MCF 10A (cell line): ENCODE measurements at places on chromosomes 12 and 14.

- DNase-seq: no peak
Measured at GRCh38 chr12:67925552-67925951, 63.7 kb upstream of the IFNG-AS1 start.

- DNase-seq: no peak
Measured at GRCh38 chr12:41234692-41235091, 46.6 kb downstream of the PDZRN4 start.

DNA sequence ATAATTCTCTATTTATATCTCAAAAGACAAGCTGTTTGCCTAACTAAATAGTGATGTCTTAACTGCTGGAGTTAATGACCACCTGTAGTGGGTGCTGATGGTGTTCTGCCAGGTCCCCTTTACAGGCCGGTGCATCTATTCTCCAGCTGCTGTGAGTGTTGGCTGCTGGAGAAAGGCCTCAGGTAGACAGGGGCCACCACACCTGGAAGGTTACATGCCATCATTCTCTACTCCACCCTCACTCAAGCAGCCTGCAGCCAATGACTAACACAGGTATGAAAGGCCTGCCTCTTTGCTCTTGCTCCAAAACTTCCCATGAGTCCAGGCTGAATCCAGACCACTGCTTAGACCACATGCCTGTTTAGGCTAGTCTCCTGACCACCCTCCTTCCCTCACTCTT is 73.9 kb downstream of the RPS6KA5 start:
- DNase-seq: no peak

DNA sequence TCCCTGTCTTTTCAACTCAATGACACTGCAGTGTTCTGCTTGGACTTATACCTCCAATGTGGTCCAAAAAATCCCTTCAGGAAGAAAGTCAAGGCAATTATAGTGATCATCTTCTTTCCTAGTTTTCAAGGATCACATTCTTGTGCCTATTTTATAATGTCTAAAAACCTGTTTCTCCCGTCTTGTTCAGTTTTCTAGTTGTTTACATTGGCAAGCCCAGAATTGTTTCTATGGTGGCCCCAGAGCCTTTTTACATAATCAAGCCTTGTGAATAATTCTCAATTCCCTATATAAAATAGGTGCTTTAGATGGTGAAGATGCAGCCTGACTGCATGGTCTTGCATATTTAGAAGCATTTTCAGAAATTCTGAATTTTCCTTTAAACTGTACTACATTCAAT is 14.5 kb upstream of the LDHB start:
- no peak for DNase-seq

DNA sequence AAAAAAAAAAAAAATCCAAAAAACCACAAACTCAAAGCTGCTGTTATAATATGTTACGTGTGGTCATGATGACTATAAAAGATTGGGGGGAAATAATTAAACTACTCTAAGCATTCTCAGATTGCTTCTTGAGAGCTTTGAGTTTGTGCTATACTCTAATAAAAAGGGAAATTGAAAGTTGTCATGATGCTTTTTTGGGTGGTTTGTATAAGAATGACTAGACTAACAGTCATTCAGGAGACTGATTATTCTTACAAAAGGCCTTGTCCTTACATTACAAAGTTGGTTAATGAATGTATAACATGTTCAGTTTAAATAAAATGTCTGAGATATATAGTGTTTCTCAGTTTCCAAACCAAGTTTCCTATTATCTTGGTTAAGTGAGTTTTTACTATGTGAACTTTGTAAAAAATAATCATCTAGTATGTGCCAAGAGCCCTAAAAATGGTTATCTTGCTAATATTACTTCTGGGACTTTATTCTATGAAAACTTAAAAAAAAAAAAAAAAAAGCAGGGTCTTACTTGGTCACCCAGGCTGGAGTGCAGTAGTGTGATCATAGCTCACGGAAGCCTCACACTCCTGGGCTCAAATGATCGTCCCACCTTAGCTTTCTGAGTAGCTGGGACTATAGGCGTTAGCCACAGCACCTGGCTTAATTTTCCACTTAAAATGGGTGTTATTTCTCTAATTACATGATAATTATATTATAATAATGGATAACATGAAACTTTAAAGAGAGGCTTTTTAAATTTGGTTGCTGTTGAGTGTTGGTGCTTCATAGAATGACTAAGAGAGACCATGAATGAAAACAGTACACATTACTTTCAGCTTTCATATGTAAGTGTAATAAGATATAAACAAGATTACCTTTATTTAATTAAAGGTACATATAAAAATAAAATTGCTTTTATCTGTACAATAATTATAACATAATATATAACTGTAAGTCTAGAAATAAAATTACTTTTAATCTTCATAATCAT is 459.6 kb upstream of the RGS6 start:
- DNase-seq: no peak

GRCh38 chr12:105292705-105293104 is 37.8 kb upstream of the C12orf75 start:
- no peak for DNase-seq

DNA sequence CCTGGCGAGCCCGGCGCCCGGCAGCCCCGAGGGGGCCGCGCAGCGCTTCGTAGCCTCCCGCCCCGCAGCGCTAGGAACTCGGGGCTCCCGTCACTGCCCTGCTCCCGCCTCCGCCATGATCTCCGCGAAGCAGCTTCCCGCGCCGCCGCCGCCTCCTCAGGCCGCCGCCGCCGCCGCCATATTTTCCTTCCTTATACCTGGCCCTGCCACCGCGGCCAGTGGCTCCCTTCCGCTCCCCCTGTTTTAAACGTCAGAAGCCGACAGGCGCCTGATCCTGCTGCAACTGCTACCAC is 286 bp downstream of the PPP4R3A start:
- no peak for DNase-seq

DNA sequence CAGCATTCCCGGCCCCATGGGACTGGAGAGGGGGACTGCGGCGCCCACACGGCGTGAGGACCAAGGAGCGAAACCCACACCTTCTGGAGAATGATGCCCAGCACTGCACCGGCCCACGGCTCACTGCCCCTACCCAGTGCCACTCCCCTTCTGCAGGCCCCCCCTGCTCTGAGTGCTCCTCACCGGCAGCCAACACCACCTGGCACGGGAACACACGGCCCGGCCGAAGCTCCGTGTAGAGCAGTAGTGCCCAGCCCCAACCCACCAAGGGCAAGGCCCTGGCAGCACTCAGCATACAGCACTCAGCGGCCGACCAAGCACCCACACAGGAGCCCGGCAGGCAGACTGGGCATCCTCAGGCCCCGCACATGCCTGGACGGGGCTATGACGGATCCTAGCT is 13.4 kb downstream of the BTBD6 start:
- no peak for DNase-seq

- DNase-seq: no peak
Measured at GRCh38 chr12:10708862-10709261, 14.3 kb downstream of the YBX3 start.

DNA sequence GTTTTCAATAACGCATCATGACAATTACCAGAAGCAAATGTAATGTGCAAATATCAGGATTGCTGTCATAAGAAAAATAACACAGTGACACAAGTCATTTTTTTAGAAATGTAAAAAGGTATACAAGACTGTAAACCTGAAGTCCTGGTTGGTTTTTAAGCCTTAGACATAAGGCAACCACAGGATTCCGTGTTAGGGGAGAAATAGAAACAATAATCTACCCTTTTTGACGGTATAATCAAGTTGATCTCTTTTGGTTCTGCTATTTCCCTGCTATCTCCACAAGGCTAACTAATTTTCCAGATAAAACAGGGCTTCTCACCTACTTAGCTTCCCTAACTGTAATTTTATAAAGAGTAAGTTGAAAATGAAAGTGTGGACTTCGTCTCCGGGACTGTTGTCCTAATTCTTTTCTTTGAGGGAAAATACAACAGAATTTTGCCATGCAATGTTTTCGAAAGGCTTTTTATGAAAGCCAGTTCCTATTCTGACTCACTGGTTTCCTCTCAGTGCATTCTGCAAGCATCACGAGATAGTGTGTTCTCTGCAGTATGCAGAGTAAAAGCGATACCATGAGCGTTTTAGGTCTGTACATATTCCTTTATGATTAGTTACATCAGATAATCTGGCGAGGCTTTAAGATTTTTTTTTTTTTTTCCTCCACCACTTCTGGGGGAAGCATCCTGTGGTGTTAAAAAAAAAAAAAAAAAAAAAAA is 10.6 kb downstream of the MYO1H start:
- no peak for DNase-seq

- no peak for DNase-seq
Measured at GRCh38 chr14:93005838-93006237, 82.9 kb downstream of the CHGA start.

DNA sequence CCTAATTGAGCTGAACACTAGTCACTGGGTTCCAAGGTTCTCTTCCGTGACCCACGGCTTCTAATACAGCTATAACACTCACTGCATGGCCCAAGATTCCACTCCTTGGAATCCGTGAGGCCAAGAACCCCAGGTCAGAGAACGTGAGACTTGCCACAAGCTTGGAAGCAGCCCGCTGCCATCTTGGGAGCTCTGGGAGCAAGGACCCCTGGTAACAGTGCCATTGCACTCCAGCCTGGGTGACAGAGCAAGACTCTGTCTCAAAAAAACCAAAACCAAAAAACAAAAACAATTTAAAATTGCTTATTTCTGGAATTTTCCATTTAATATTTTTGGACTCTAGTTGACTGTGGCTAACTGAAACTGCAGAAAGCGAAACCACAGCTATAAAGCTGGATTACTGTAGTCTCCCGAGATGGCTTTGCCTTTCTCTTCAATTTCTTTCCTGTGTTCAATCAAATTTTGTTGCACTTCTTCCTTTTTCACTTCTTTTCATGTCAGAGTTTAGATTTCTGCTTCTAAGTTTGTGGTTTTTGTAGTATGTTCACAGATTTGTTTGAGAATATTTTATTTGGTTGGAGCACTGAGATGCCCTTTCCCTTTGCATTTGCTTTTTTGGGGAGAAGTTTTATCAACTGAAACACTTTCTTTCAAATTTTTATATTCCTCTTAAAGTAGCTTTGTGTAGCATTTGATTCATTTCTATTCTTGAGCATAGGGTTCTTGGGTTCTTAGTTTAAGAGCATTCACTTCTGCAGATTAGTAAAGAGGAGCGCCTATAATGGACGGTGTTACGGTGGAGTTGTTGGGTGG is 44.6 kb downstream of the DDHD1 start:
- DNase-seq: no peak

GRCh38 chr14:79528828-79529416 is 682.4 kb downstream of the DIO2 start:
- DNase-seq: no peak

DNA sequence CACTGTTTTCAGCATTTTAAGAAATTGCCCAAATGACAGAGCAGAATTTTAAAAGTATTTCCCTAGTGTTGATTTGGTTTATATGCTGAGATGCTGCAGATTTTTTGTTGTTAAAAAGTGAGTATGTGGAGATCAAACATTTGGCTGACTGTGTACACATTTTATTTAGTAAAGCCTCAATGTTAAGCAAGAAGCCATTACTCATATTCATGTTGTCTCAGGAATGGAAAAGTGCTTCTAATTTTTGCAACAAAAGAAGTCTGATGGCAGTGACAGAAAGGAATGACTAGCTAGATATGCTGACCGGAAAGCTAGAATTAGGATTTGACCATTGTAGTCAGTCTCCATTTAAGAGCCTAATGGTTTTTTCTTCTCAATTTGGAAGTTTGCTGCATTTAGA is 22.5 kb downstream of the SLC38A6 start:
- no peak for DNase-seq

DNA sequence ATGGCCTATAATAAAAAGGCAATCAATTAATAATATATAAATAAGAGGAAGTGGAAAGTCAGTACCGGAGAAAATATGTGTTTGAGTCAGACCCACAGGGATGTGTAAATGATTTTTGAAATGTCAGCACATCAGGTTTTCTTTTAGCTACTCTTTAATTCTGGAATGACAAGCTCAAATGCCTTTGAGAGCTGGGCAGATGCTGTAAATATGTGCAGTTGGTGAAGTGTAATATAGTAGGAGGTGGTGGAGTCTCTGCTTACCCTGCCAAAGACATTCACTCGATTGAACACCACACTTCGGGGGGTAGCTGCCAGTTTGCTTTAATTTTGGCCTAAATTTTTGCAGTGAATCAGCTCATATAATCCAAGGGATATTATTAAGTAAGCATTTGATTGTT is 93.0 kb downstream of the PLEKHA5 start:
- no peak for DNase-seq

DNA sequence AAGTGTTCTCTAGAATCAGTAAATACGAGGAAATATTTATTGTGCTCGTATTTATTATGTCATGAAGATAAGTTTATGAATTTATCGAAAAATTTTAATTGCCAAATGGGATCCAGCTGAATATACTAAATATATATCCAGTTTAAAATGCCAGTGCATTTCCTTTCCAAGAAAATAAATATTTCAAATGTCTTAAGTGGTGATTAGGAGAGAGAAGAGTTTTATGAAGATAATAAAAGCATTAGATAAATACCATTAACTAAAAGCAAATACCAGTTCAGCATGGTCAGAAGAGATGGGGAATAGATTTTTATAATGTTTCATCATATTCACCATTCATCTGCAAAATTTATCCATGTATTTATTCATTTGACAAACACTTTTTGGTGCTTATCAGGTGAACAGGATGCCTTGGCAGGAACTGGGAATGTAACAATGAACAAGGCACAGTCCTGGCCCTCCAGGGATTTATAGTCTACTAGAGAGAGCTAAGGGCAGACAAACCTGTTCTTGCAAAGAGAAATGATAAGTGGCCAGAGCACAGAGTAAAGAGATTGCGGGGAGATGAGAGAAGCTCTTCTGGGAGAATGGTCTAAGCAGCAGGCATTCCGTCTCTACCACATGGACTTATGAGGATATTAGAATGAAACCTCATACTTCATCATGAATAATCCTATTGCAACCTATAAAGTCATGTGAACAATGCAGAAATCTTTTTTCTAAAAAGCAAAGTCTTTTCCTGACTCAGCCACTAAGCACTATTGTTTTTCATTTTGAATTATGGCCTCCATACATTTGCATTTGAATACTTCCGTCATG is 143.7 kb upstream of the ABCD2 start:
- DNase-seq: no peak

DNA sequence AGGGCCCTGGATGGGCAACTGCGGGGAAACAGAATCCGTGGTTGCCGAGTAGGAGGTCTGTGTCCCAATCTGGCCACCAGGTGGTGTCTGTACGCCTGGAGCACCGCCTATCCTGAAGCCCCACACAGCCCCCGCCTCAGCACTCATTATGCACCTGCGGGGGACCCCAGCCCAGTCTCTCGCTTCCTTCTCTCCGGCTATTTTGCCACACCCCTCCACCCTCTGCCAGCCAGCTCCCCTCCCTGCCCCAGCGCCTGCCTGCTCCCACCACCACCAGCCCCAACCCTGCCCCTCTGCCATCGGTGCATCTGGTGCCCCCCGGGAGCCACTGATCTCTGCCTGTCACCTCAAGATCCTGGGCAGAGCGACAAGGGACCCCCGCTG is 2.2 kb upstream of the NXPH4 start:
- peak; percentile 66 for DNase-seq

GRCh38 chr12:11747969-11748368 is 98.5 kb downstream of the ETV6 start:
- no peak for DNase-seq

DNA sequence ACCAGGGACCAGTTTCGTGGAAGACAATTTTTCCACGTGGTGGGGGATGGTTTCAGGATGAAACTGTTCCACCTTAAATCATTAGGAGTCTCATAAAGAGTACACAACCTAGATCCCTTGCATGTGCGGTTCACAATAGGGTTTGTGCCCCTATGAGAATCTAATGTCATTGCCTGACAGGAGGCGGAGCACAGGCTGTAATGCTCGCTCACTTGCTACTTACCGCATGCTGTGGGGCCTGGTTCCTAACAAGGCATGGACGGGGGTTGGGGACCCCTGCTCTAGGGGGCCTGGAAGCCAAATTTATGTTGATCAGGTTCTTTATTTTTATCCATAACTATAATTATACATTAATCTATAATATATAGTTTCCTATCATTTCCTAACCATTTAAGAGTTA is 315.3 kb downstream of the MED13L start:
- DNase-seq: no peak
